ENCODE measurements at places on chromosomes 11 and 22. TPM values are rescaled to one million over a fixed set of nuclear protein-coding genes. Genes with fewer than 3 reads are reported as not detected.

- no peaks in the 10 kb centered on the region for H3K27me3 ChIP-seq
- H3K27ac ChIP-seq, result peak overlapping the region; percentile 20
- peaks cover 44% of the 10 kb centered on the region for H3K36me3 ChIP-seq
- H3K4me3 ChIP-seq, result no peak overlapping the region
Measured at GRCh38 chr11:47469361-47470179, 20.6 kb upstream of the RAPSN start.

GRCh38 chr22:32728291-32728690 lies 73.2 kb upstream of the TIMP3 start:
- no peaks in the 10 kb centered on the region for H3K4me1 ChIP-seq
- no peak overlapping the region for H3K4me3 ChIP-seq
- no peaks in the 10 kb centered on the region for H3K36me3 ChIP-seq
- DNase-seq, result no peak
- H3K27me3 ChIP-seq, result no peaks in the 10 kb centered on the region

Gene DDX6
- 45.6 TPM for total RNA-seq

DNA sequence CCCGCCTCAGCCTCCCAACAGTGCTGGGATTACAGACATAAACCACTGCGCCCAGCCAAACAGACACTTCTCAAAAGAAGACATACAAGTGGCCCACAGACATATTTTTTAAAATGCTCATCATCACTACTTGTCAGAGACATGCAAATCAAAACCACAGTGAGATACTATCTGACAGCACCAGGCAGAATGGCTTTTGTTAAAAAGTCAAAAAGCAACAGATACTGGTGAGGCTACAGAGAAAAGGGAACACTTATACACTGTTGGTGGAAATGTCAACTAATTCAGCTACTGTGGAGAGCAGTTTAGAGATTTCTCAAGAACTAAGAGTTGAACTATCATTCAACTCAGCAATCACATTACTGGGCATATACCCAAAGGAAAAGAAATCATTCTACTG lies 67.0 kb downstream of the ARHGAP20 start:
- no peaks in the 10 kb centered on the region for H3K27me3 ChIP-seq
- no peaks in the 10 kb centered on the region for H3K36me3 ChIP-seq
- no peak overlapping the region for H3K27ac ChIP-seq
- DNase-seq, result no peak

DNA sequence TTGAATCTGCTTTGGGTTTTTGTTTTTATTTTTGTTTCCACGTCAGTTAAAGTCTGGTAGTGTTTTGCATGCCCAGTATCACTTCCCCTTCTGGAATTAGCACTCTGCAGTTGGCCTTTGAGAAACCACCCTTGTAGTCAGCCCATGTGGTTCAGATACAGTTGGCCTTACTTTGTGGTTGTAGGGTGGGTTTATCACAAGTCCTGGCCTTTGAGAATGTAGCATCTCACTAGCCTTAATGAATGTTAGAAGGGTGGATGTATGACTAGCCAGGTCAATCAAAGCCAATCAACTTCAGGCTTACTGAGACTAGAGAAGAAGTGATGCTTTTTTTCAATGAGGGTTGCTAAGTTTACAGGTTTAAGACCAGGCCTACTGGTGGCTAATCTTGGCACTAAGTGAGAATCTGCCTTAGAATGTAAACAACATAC lies 19.8 kb downstream of the ARL14EP start:
- H3K4me1 ChIP-seq, result no peaks in the 10 kb centered on the region
- peaks cover 6% of the 10 kb centered on the region for H3K36me3 ChIP-seq
- no peak overlapping the region for H3K4me3 ChIP-seq
- H3K27ac ChIP-seq, result no peak overlapping the region
- H3K27me3 ChIP-seq, result no peaks in the 10 kb centered on the region
- DNase-seq, result no peak

DNA sequence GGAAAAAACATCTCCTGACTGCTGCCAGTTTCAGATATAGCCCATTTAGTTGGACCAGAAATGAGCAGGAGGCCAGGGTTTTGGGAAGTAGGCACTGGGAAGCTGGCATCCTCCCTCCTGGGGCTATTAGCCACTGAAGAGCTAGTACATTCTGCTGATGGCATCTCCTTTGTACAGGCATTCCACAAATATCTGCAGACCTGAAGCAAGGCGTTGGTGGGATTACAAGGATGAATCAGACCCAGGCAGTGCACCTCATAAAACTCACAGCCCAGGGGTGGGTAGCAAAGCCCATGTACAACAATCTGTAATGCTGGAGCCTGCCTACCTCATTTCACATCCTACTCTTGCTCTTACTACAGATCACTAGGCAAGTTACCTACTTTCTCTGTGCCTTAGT lies 27.5 kb upstream of the POU2AF1 start:
- no peaks in the 10 kb centered on the region for H3K36me3 ChIP-seq
- DNase-seq, result no peak
- no peak overlapping the region for H3K27ac ChIP-seq
- H3K4me3 ChIP-seq, result no peak overlapping the region
- H3K27me3 ChIP-seq, result no peaks in the 10 kb centered on the region
- H3K4me1 ChIP-seq, result peaks cover 5% of the 10 kb centered on the region

DNA sequence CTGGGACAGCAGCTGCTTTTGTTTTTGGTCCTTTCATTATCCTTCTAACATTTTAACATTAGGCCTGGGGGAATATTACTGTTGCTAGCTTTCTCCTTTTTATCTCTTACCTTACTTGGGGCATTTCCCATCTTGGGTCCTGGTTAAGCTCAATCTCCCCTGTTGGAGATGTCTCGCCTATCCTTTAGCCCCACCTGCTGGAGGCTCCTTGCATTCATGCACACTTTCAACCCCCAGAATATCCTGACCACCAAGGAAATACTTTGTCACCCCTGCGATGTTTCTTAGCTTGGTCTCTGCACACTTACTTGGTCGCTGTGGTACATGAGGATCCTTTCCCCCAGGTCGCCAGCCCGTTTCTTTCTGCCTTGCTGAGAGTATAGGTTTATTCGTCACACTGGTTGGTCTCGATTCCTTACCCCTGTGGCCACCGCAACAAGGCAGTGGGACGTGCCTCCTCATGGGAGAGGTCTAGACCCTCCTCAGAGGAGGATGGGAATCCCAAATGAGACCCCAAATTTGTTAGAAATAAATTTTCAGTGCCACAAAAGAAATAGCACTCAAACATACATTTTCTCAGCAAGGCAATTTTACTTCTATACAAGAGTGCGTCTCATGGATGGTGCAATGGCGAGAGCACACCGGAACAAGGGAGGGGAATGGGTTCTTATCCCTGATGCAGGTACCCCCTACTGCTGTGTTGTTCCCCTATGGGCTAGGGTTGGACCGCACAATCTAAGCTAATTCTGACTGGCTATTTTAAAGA lies 5.4 kb upstream of the TXN2 start:
- no peaks in the 10 kb centered on the region for H3K36me3 ChIP-seq
- no peaks in the 10 kb centered on the region for H3K4me1 ChIP-seq
- H3K27me3 ChIP-seq, result no peaks in the 10 kb centered on the region

- peak; percentile 57 for DNase-seq
- no peak overlapping the region for H3K27ac ChIP-seq
- no peaks in the 10 kb centered on the region for H3K27me3 ChIP-seq
- no peaks in the 10 kb centered on the region for H3K36me3 ChIP-seq
- H3K4me1 ChIP-seq, result peaks cover 15% of the 10 kb centered on the region
Measured at GRCh38 chr11:76672431-76673175, 2.1 kb upstream of the LRRC32 start.

Gene IL18
- total RNA-seq, result 7.2 TPM

Gene CCDC34
- total RNA-seq, result 3.6 TPM

- H3K27me3 ChIP-seq, result no peaks in the 10 kb centered on the region
- H3K27ac ChIP-seq, result no peak overlapping the region
- H3K4me1 ChIP-seq, result no peaks in the 10 kb centered on the region
- H3K4me3 ChIP-seq, result no peak overlapping the region
- DNase-seq, result no peak
- no peaks in the 10 kb centered on the region for H3K36me3 ChIP-seq
Measured at GRCh38 chr22:48218889-48219420, 1456.5 kb downstream of the TBC1D22A start.

DNA sequence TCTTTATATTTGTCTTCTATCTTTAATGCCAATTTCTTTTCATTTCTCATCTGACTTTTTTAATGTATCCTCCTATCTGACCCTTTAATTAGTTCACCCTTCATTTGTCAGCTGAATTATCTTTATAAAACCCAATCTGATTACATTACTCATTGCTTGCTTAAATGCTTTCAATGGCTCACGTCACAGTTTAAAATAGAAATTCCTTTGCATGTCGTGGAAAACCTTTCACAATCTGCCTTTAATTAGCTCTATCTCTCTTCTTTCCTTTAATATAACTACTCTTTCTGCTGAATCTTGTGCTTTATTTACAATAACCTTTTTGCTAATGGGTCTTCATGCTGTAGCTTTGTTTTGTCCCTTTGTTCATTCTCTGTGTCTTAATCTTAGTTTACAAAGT lies 125.7 kb downstream of the DYNC2H1 start:
- H3K36me3 ChIP-seq, result no peaks in the 10 kb centered on the region
- H3K27me3 ChIP-seq, result no peaks in the 10 kb centered on the region
- DNase-seq, result no peak
- no peak overlapping the region for H3K4me3 ChIP-seq
- no peaks in the 10 kb centered on the region for H3K4me1 ChIP-seq

DNA sequence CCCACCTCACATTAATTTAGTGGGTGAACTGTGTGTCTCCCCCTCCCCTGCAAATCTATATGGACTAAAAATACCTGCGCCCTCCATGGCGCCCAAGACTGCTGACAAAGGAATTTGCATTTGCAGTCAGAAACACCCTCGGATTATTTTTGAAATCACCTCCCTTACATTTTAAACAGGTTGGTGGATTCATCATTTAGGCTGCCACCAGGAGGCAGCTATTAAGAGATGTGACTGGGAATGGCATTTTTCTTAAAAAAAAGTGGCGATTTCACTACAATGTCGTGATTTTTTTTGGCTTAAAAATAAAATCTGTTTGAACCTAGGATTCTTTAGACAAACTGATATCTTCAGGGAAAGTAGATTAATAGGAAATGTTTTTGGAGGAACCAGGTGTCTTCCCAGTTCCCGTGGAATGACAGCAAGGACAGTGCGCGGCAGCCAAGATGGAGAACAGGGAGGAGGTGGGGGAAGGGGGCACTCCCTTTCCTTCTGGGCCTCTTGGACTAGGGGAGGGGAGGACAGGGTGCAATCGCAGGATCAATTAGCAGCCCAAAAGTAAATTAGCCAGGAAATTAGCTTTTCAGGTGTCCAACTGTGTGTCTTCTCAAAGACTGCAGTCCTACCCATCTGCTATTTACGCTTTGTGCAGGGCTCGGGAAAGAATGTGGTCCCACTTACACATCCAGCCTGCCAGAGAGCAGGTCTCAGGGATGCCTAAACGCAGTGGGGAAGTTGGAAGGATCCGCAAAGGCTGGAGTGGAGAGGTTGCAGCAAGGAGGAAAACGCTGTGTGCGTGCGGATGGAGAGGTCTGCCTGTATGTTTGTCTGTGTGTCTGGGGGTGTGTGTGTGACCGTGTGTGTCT lies 496.4 kb downstream of the NTM start:
- H3K27ac ChIP-seq, result no peak overlapping the region
- H3K4me1 ChIP-seq, result no peaks in the 10 kb centered on the region
- no peak overlapping the region for H3K4me3 ChIP-seq
- H3K27me3 ChIP-seq, result no peaks in the 10 kb centered on the region
- no peak for DNase-seq

GRCh38 chr11:111427471-111427912 lies 48.4 kb upstream of the POU2AF1 start:
- H3K4me3 ChIP-seq, result no peak overlapping the region
- no peaks in the 10 kb centered on the region for H3K27me3 ChIP-seq
- H3K27ac ChIP-seq, result no peak overlapping the region
- no peaks in the 10 kb centered on the region for H3K36me3 ChIP-seq
- peaks cover 10% of the 10 kb centered on the region for H3K4me1 ChIP-seq

GRCh38 chr11:123760894-123761293 lies 6.6 kb upstream of the OR6X1 start:
- H3K4me3 ChIP-seq, result no peak overlapping the region
- no peaks in the 10 kb centered on the region for H3K4me1 ChIP-seq
- H3K27ac ChIP-seq, result no peak overlapping the region
- no peaks in the 10 kb centered on the region for H3K36me3 ChIP-seq

Gene TEX54
- total RNA-seq, result not detected

Gene GGT1
- total RNA-seq, result 140 TPM

Gene HMBS
- total RNA-seq, result 14.5 TPM

Gene IGSF9B
- total RNA-seq, result not detected

DNA sequence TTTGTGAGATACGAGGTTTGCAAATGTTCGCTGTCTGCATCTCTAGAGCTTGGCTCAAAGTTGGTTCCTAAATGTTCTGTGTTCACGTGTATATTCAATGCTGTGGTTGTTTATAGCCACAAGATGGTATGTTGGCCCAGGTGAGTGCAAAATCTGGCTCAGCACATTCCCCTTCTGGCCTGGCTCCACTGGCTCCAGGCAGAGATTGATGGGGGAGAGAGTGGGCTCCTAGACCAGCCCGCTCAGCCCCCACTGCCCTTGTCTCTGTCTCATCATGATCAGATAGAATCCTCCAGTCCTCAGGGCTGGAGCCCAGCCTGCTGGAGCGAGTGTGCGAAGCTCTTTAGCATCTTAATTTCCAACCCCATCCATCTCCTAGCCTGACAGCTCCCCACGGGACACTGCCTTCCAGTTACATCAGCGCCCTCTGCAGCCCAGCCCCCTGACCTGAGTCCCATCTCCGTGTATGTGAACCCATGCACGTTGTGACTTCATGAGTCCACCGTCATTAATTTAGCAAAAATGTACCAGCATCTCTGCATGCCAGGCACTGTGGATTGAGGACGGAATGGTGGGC lies 2.0 kb downstream of the P2RX3 start:
- H3K4me1 ChIP-seq, result no peaks in the 10 kb centered on the region
- H3K27ac ChIP-seq, result no peak overlapping the region
- no peaks in the 10 kb centered on the region for H3K36me3 ChIP-seq
- H3K27me3 ChIP-seq, result no peaks in the 10 kb centered on the region
- DNase-seq, result no peak

DNA sequence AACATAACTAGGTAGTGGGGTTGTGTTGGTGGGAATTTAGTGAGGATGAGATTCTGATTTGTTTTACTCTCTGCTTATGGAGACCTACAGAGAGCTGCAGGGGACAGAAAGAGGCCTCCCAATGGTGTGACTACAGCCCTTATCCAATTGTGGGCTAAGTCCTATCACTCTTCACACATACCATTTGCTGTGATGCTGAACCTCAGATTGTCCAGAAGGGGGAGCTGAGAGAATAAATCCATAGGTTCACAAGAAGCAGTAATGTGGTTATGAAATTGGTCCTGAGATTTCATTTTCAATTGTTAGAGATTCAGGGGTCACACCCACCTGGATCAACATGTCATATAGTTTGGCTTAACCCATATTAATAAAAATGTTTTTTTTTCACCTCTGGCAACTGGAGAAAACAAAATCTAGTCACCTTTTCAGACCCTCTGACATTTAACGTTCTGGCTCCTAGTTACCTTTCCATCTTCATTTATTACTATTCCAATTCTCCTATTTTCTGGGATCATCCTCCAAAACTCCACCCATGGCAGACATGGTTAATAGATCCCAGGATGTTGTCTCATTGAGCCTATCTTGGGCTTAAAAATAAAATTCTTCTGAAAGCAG lies 53.3 kb upstream of the PTPN5 start:
- no peak for DNase-seq
- H3K36me3 ChIP-seq, result no peaks in the 10 kb centered on the region
- H3K4me3 ChIP-seq, result no peak overlapping the region
